Brain microvascular endothelial cell (primary cell): ENCODE measurements at places on chromosomes 6 and 20.

- DNase-seq: peak; percentile 81
Measured at GRCh38 chr6:143336446-143337152, 113.9 kb downstream of the ADAT2 start.

DNA sequence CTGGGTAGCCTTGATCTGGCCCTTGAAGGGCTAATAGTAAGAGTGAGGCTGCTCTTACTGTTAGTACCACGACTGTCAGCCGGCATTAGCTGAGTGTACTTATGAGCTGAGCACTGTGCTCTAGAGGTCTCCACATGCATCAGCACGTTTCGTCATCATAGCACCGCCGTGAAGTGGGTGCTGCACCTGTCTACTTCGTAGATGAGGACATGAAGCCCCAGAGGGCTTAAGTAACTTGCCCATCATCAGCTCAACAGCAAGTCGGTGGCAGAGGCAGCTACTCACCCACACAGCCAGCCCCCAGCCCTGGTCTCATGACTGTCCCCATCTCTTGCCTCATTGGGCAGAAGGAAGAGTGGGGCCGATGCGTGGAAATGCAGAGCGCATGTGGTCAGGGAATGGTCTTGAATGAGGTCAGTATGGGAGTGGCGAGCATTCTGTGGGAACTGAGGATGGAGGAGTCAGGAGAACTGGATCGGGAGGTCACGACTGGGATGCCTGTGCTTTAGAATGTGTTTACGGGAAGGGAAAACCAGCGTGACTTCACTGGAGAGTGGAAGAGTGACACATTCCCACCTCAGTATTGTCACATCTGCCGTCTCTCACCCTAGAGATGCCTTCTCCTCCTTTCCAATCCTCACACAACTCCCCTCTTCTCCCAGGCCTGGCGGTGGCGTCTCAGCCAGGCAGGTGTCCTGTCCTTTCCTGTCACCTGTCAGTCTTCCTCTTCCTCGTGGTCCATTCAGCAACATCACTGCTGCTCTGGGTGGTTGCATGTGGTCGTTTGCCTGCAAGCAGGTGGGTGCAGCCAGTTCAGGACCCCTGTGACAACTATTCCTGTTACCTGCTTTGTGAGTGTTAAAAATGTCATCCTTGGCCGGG is 6.0 kb downstream of the SYTL3 start:
- DNase-seq: no peak

- no peak for DNase-seq
Measured at GRCh38 chr6:159886270-159886669, 4.5 kb upstream of the MAS1 start.

GRCh38 chr6:4302524-4302923 is 167.1 kb upstream of the ECI2 start:
- no peak for DNase-seq

DNA sequence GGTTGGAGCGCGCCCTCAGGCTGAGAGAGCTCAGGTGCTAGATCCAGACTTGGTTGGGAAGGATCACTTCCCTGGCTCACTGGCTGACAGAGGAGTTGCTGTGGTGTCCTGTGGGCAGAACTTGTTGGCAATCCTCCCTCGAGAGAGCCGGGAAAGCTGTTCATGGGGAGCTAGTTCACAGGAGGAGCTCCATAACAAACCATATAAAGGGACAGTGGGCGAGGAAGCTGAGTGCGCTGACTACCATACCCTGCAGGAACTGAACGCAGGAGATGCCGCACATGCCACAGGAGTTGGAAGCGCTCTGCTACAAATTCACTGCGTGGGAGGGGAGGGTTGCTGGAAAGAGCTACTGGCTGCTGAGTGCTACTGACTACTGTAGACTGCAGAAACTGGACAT is 243.2 kb downstream of the OGFRL1 start:
- no peak for DNase-seq

DNA sequence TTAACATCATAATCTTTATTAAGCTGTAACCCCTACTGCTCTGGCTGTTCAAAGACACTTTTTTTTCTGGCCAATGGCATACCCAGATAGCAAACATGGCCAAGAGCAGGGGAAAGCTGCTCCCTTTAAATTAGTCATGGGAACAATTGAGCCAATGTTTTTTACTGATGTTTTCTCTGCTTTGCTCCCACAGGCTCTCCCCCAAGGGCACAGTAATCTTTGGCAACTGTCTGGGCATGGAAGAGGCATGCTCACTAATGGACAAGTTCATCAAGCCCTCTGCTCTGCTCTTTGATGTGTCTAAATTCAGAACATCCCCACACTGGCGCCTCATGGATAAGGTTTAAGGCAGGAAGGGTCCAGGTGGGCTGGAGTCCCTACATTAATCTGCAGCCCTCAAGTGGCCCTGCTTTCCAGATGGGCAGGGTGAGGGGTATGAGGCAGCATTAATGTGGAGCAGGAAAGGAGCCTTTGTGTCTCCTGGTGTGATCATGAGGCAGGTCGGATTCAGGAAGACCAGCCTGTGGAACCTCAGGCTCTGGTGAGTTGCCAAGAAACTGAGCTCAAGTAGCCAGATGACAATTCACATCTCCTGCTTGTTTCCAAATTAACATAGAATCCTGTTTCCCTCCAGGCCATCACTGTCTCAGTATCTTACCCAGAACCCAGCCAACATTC is 227.0 kb upstream of the CST7 start:
- DNase-seq: no peak

- no peak for DNase-seq
Measured at GRCh38 chr6:40529040-40529439, 58.1 kb downstream of the LRFN2 start.

GRCh38 chr6:130683761-130684517 is 143.3 kb upstream of the SMLR1 start:
- DNase-seq: no peak

DNA sequence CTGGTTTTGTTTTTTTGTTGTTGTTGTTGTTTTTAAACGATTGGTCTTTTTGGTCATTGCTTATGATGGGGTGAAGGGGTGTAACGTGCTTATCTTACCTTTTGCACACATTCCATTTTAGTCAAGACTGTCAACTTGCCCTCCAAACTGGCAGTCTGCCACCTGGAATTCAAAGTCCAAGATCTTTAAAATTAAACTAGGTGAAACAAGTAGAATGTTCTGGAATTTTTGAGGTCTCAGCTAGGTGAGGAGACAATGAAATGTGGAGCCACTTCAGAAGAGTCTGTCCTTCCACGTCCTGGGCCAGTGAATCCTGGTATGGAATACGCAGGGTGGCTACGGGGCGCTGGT is 344.6 kb downstream of the ZFAND3 start:
- DNase-seq: no peak

DNA sequence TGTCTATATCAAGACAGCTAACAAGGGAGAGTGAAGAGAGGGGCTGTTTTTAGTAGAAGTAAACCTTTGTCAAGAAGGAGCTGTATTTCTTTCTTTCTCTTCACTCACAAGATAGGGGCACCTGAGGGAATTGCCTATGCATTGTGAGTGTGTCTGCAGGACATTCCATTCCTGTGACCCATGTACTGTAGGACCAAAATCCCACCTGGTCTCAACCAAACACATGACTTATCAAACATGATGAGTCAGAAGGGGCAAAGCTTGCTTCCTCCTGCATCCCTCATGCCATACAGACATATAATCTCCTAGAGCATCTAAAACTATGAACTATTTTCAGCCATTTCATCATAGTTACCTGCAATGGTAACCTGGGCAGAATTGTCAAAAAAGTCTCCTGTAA is 21.8 kb downstream of the PKHD1 start:
- DNase-seq: no peak
